ENCODE measurements at places on chromosomes 6 and 20.

- peaks cover 14% of the 10 kb centered on the region for H3K27me3 ChIP-seq
- H3K4me1 ChIP-seq = no peaks in the 10 kb centered on the region
- DNase-seq = no peak
- no peak overlapping the region for H3K4me3 ChIP-seq
- no peak overlapping the region for H3K27ac ChIP-seq
These were observed 35.0 kb upstream of the NELFCD start for GRCh38 chr20:58945965-58946631.

DNA sequence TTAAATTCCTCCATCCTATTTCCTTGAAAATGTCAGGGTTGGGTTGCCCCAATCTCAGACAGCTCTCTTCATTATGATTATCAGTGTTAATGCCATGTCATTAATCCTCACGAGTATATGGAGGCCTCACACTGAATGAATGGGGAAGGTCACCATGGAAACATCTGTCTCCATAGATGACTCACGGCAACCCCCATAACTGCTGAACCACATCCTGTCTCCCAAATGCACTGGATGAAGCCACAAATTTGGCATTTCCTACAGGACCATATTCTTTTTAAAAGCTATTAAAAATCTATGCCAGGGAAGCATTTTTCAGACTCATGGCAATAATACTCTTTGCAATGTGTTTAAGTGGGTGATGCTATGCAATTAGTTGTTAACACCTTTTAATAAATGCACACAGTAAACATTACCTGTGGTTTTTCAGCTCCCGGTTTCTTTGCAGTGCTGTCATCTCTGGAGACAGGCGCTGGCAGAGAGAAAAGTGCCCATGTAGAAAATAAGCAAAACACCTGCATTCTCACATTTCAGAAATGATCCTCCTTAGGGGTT, 80.1 kb upstream of the PTPRK start:
- peak; percentile 40 for DNase-seq
- no peaks in the 10 kb centered on the region for H3K36me3 ChIP-seq
- H3K4me3 ChIP-seq = no peak overlapping the region
- H3K27me3 ChIP-seq = no peaks in the 10 kb centered on the region
- H3K4me1 ChIP-seq = peaks cover 32% of the 10 kb centered on the region

GRCh38 chr20:1331801-1332453, 3.0 kb upstream of the SDCBP2 start:
- no peak overlapping the region for H3K27ac ChIP-seq
- peaks cover 58% of the 10 kb centered on the region for H3K36me3 ChIP-seq
- DNase-seq = peak; percentile 4

GRCh38 chr6:814378-815347, 121.7 kb upstream of the EXOC2 start:
- peaks cover 22% of the 10 kb centered on the region for H3K27me3 ChIP-seq
- H3K27ac ChIP-seq = no peak overlapping the region
- H3K36me3 ChIP-seq = no peaks in the 10 kb centered on the region
- H3K4me3 ChIP-seq = no peak overlapping the region
- DNase-seq = no peak
- H3K4me1 ChIP-seq = no peaks in the 10 kb centered on the region

DNA sequence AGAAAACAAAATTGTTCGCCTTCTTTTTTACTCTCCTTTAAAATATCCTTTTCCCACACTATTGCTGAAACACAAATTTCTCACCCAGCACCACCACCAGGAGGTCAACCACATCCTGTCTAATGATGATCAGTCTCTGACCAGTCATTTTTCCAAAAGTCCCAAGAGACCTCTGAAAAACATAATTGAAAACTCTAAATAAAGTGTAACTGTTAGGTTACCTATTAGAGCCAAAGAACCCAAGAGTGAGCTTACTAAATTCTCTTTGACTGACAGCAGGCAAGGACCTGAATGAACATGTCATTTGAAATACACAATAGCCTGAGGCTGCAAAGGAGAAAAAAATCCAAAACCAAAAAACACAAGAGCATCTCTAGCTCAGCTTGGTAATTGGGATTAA, 735.4 kb downstream of the CBLN4 start:
- no peaks in the 10 kb centered on the region for H3K36me3 ChIP-seq
- H3K27me3 ChIP-seq = peaks cover 6% of the 10 kb centered on the region
- no peak for DNase-seq
- no peaks in the 10 kb centered on the region for H3K4me1 ChIP-seq
- H3K4me3 ChIP-seq = no peak overlapping the region

DNA sequence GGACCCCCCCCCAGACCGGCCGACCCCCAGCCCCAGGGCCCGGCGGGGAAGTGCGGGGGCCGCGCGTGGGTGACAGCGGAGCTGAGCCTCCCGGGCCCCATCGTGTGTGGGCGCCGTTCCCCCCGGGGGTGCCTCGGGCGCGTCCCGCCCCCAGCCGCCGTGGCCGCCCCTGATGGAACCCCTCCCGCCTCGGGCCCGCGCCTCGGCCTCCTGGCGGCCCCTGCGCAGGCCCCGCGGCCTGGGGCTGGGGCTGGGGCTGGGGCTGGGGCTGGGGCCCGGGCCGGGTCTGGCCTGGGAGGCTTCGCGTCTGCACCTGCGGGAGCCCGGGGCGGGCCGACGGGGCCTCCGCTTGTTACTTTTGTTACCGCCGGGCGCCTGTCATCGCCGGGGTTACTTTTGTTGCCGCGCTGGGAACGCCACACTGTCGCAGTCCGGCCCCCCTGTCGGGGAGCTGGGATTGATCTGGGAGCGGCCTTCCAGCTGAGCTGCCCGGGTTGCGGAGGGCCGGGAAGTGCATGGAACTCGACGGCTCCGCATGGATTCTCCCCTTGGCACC, 598 bp downstream of the OGFR start:
- H3K27me3 ChIP-seq = no peaks in the 10 kb centered on the region
- DNase-seq = peak; percentile 47
- peak overlapping the region; percentile 89 for H3K27ac ChIP-seq
- peaks cover 62% of the 10 kb centered on the region for H3K36me3 ChIP-seq

DNA sequence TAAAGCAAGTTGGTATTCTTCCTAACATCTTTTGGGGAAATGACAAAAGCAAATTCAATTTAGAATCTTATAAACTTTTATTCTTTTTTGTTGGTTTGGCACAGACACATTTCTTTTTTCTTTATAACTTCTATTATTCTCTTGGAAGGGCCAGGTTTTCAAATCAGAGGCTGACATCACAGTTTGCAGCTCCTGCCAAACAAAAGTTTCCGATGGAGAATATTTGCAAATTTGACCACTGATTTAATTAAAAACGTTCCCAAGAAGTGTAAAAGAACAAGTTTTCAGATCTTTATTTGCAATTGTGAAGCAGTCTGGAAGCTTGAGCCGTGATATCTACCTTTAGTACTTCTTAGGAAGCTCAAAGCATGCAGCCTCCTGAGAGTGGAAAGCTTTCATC, 53.8 kb upstream of the CD83 start:
- H3K4me1 ChIP-seq = no peaks in the 10 kb centered on the region
- H3K27me3 ChIP-seq = peaks cover 32% of the 10 kb centered on the region
- H3K27ac ChIP-seq = no peak overlapping the region
- no peak overlapping the region for H3K4me3 ChIP-seq
- no peak for DNase-seq

GRCh38 chr6:45645302-45645701, 267.6 kb upstream of the SUPT3H start:
- no peaks in the 10 kb centered on the region for H3K36me3 ChIP-seq
- peaks cover 12% of the 10 kb centered on the region for H3K4me1 ChIP-seq
- H3K4me3 ChIP-seq = no peak overlapping the region
- no peak overlapping the region for H3K27ac ChIP-seq
- no peaks in the 10 kb centered on the region for H3K27me3 ChIP-seq
- no peak for DNase-seq
